ENCODE measurements at places on chromosomes 7 and 10.

DNA sequence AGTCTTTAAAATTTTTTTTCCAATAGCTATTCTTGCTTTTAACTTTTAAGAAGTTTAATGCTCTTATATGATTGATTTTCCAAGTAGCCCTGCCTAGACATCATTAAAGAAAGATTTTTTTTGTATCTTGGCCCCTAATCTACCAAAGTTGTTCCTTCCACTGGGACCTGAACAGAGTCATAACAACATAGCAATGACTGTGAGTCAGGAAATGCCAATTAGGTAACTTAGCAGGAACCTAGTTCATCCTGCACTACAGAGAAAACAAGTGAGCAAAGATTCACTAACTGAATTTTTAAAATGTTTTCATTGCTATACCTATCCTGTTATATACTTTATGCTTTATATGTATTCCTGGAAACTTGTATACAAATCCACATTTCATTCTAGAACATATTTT is 284.7 kb downstream of the BICC1 start:
- DNase-seq = no peak

- no peak for DNase-seq
Observed at GRCh38 chr10:79003183-79004100, 65.3 kb upstream of the ZMIZ1 start.

- DNase-seq = no peak
Observed at GRCh38 chr7:71731740-71732139, 599.8 kb downstream of the GALNT17 start.

- DNase-seq = no peak
Observed at GRCh38 chr7:148095066-148095465, 495.5 kb upstream of the C7orf33 start.

DNA sequence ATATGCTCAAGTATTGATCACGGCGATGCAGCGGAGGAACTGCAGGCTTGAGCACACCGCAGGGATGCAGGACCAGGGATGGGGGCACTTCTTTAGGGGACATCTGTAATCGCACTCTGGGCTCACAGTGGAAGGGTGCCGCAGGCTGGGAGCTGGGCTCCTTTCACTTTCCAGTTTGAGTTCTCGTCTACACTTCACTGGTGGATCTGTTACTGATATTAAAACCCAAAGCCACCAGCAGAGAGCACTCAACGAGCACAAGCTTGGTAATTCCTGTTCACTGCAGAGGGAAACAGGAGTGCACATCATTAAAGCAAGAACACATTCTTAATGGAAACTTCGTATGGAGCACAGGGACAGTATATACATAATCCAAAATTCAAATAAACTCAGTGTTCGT is 91.3 kb downstream of the PARD3 start:
- DNase-seq = no peak

DNA sequence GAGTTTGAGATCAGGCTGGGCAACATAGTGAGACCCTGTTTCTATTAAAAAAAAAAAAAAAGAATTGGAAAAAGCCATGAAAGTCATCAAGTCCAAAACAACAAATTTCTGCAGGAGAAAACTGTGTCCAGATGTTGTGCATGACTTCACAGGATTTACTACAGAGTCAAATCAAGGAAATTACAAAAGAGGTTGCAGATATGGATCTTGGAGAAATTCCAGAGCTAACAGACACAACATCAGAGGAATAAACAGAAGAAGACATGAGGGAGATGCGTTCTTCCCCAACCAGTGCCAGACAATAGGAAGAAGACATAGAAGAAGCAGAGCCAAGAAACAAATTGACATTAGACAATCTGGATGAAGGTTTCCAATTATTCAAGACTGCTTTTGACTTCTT is 24.3 kb upstream of the KCNIP2 start:
- DNase-seq = no peak

DNA sequence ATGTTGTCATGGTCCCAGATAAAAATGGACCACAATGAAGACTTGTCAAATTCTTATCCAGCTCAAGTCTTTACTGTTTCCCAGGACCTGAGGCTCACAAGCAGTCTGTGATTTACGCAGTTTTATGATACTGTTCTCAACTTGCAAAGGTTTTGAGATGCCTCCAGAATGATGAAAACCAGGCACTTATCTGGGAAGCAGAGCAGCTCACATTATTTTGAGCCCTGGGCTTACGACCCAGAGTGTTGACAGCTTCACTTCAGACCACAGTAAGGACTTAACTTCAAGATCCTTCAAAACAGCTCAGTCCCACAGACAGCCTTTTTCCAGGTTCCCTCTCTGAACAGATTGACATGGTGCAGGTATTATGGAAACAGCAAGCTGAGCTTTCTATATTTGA is 236.1 kb downstream of the RNLS start:
- DNase-seq = no peak

GRCh38 chr7:157501581-157501980 is 164.8 kb downstream of the DNAJB6 start:
- peak; percentile 12 for DNase-seq

DNA sequence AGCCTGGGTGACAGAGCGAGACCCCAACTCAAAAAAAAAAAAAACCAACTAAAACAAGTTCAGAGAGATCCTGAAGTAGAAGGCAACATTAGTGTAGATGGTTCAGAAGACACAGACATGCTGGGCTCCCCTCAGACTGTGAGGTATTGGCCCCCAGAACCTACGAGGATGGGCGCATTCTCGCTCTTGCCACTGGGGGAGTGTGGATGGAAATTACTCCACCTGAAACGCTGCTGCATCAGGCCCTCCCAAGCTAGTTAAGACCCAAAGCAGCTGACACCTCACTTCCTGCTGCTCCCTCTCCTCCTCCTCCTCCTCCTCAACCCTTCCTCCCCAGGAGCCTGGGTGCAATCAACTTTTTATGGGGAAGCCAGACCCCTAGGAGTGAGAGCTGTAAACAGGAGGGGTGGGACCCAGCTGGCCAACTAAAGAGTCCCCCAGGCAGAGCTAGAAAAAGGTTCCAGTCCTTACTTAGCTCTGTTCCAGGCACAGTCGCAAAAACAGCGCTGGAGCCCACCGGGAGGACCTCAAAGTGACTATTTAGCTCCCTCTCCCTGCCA is 7.4 kb downstream of the SH3PXD2A start:
- DNase-seq = no peak

DNA sequence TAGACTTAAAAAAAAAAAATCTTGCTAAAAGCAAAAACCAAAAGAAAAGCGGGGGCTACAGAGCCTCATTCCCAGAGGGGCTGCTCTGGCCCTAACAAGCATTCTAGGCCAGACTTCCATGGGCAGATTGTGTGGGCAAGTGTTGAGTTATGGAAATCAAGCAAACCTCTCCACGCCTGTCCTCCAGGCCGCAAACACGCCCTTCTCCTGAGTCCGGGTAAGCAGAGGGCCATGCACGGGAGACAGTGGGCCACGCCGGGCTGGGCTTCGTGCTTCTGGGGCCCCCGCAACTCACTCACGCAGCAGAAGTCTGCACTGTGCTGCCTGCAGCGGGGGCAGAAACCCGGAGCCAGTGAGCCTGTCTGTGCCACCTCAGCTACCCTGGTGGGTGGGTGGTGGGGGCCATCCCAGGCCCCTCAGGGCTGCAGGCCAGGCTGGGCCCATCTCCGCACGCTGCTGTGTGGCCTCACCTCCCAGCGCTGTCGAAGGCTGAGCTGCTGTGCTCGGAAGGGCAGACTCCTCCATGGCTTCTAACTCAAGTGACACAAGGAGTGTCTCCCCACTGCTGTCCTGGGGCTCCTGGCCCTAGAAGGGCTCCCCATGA is 125.6 kb downstream of the FAM53B start:
- DNase-seq = no peak

- no peak for DNase-seq
Observed at GRCh38 chr10:24645784-24646183, 77.9 kb downstream of the ARHGAP21 start.

- DNase-seq = no peak
Observed at GRCh38 chr7:30136117-30136731, 1.4 kb downstream of the MTURN start.

- DNase-seq = no peak
Observed at GRCh38 chr7:114924038-114924712, 2.3 kb downstream of the MDFIC start.

DNA sequence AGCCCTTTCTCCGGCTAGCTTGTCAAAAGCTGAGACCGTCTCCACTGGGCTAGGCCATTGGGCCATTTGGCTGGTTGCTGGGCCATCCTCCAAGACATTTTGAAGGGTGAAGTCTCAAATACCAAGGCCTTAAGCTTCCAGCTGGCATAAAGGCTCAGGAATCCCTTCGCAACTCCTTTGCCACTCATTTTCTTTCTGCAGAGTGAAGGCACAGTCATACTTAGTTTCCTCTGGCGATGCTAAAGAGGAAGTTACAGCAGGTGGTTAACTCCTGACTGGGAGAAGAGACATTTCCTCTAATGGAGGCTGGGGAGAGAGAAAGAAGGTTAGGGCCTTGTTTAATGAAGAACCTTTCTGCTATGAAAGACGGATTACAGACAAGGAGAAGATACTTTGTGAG is 4.8 kb upstream of the REPIN1 start:
- no peak for DNase-seq

- DNase-seq = no peak
Observed at GRCh38 chr10:26505491-26505890, 67.3 kb downstream of the APBB1IP start.

- no peak for DNase-seq
Observed at GRCh38 chr7:107538001-107538400, 25.7 kb downstream of the COG5 start.

DNA sequence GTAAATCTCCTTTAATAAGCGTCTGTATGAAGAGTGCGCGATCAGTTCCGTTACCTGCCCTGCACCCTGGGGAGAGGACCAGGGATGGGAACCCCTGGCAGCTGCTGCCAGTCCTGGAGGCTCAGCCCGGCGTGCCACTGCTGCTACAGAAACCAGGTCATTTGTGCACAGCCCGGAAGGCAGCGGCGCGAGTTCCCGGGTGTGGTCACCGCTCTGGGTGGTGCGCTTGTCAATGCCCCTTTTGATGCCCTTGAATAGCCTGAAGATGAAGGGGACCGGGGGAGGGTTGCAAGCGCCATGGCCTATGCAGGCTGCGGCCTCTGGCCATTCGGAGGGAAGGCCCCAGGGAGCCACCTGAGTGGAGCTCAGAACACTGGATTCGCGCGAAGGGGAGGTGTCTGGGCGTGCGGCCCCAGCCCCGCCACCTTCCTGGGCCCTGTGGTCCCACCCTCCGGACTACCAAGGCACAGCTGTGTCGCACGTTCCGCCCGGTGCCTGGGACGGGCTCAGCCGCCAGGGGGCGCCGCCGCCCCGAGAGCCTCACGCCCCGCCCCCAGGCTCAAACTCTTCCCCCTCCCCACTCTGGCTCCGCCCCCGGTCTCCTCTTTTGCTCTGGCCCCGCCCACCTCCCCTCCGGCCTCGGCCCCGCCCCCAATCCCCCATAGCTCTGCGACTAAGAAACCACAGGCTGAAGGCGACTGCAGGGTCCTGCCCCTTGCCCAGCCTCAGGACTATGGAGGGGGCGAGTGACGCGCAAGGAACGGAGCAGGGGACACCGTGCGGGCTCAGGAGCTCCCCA is 16.5 kb downstream of the AP5Z1 start:
- peak; percentile 52 for DNase-seq

- DNase-seq = no peak
Observed at GRCh38 chr7:139200382-139200781, 30.7 kb upstream of the UBN2 start.

DNA sequence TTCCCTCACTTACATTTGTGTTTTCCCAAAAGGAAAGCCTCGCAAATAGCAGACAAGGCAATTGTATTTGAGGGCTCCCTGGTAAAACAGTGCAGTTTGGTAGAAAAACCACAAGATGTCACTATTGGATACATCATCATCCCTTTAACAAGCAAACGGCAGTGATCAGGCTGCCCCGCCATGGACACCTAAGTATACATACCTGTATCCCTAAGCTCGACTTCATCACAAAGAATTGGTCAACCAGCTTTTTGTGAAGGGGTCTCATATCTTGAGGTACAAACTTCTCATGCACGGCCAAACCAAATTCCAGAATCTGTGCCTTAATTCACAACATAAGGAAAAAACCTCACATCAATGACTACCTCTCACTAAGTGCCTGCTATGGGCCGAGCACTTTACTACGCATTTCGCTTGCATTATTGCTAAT is 179.5 kb upstream of the IMMP2L start:
- no peak for DNase-seq

GRCh38 chr7:50782375-50783208 is at the start of gene GRB10:
TSS of gene GRB10 (minus strand) at chr7:50782896. CDS start at chr7:50732322, 50,574 bp downstream.
- no peak for DNase-seq

GRCh38 chr7:87375662-87376435 is 30.4 kb downstream of the CROT start:
- DNase-seq = no peak

GRCh38 chr7:80240265-80241025 is 105.8 kb downstream of the GNAI1 start:
- no peak for DNase-seq
